Bronchial epithelial cell (primary cell): ENCODE measurements at places on chromosomes 3 and 15. TPM values are rescaled to one million over a fixed set of nuclear protein-coding genes. Genes with fewer than 3 reads are reported as not detected.

Gene CX3CR1
- not detected in 2 replicates for total RNA-seq

Gene GHSR
- total RNA-seq: not detected in 2 replicates

Gene CNTN4
- 0.26 and 0.79 TPM in 2 replicates for total RNA-seq

Gene KNG1
- total RNA-seq: not detected in 2 replicates

Gene CSPG4
- total RNA-seq: 0.79 and 6.3 TPM in 2 replicates

Gene PLSCR4
- under 0.01 and 0.26 TPM in 2 replicates for total RNA-seq

Gene TMEM158
- 1.3 and 1.6 TPM in 2 replicates for total RNA-seq

Gene P2RY14
- total RNA-seq: under 0.01 TPM in 1 of 2 replicates, not detected in the other

Gene WDR49
- total RNA-seq: 0.51 and 1.1 TPM in 2 replicates

Gene PCOLCE2
- total RNA-seq: 0.38 and 1.1 TPM in 2 replicates

Gene LTF
- total RNA-seq: under 0.01 TPM in 1 of 2 replicates, not detected in the other

Gene CD200
- 0.13 and 0.53 TPM in 2 replicates for total RNA-seq

Gene MELTF
- 2.1 and 4.6 TPM in 2 replicates for total RNA-seq

Gene TMC3
- not detected in 2 replicates for total RNA-seq

Gene NR1I2
- total RNA-seq: not detected in 2 replicates

Gene MED12L
- total RNA-seq: 0.13 and 0.26 TPM in 2 replicates

Gene HERC2
- 22.6 and 29.2 TPM in 2 replicates for total RNA-seq

Gene ATP13A3
- 153 and 171 TPM in 2 replicates for total RNA-seq

Gene IL5RA
- total RNA-seq: not detected in 2 replicates

Gene KCNAB1
- 0.26 and 0.38 TPM in 2 replicates for total RNA-seq

Gene CCR5
- total RNA-seq: not detected in 2 replicates

Gene UNC13C
- total RNA-seq: 0.26 and 0.64 TPM in 2 replicates

Gene ADAMTS7
- 0.51 and 0.53 TPM in 2 replicates for total RNA-seq

Gene GPR149
- total RNA-seq: not detected in 2 replicates

Gene GOLGA6L7
- total RNA-seq: not detected in 2 replicates

Gene CKMT1B
- total RNA-seq: 19.0 and 43.7 TPM in 2 replicates
